ENCODE measurements at places on chromosomes 16 and 17.

- no peak for DNase-seq
These were observed 119.6 kb upstream of the HAS3 start for GRCh38 chr16:68985855-68986254.

DNA sequence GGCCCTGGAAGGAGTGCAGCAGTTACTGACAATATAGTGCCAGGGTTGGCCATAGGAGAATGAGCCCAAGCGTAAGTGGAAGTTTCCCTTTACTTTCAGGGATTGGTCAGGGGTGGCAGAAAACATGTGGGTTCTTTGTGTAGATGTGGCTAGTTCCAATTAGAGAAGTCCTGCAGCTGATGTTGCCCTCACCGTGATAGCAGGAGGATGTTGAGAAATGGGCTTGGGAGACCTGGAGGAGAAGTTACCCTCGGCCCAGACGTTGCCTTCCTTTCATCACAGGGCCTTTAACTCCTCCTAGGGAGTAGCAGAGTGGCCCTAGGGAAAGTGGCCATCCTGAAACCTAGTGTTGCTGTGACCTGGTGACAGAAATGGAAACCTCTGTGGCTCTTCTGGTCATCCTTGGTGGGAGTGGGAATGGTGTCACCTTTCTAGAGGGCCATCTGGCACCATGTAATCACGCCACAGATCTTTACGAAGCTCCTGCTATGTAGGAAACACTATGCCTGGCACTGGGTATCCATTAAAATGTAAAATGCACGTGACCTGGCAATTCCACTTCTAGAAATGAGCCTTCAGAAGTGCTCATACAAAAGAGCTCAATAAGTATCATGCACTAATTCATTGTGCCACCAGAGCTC is 6.7 kb downstream of the TMEM92 start:
- DNase-seq = no peak

DNA sequence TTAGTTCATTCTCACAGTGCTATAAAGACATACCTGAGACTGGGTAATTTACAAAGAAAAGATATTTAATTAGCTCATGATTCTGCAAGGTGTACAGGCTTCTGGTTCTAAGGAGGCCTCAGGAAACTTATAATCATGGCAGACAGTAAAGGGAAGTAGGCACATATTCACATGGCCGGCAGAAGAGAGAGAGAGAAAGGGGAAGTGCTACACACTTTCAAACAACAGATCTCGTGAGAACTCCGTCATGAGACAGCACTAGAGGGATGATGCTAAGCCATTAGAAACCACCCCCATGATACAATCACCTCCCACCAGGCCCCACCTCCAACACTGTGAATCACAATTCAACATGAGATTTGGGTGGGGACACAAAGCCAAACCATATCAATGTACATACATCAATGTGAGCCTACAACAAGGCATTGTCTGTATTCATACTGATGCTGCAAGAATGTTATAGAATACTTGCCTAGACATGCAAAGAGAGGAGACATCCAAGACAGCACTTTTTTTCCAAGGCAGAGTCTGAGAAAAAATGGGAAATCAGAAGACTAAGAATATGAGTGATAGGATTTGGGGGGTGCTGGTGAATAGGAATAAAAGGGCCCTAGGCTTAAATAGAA is 114.8 kb upstream of the XYLT1 start:
- DNase-seq = no peak

DNA sequence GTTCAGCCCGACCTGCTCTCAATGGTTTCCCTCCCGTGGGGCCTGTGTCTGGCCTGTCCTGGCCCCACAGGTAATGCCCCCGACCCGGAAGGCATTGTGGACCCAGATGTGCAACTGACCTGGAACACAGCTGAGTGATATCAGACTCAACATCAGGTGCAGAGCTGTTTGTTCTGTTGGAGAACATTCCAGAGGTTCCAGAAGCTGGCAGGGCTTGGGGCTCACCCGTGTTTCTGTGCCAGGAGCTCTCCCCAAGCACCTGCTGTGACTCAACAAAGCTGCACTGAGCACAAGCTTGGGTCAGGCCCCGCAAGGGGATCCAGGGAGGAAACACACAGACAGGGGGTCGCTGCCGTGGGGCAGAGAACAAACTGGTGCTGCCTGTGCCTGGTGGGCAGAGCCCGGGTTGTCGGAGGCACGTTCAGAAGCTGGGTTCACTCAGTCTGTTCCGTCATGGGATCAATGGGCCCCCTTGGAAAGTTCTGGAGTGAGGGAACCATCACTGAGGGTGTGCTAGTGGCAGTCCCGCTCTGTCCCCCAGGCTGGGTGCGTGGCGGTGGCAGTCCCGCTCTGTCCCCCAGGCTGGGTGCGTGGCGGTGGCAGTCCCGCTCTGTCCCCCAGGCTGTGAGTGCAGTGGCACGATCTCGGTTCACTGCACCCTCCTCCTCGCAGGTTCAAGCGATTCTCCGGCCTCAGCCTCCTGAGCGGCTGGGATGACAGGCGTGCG is 22.1 kb downstream of the HS3ST6 start:
- DNase-seq = no peak

GRCh38 chr17:65324611-65325342 is 187.6 kb downstream of the RGS9 start:
- no peak for DNase-seq

GRCh38 chr16:1548727-1549126 is 15.3 kb downstream of the TMEM204 start:
- no peak for DNase-seq

- DNase-seq = no peak
These were observed 22.3 kb downstream of the ARHGAP27 start for GRCh38 chr17:45410144-45411091.

DNA sequence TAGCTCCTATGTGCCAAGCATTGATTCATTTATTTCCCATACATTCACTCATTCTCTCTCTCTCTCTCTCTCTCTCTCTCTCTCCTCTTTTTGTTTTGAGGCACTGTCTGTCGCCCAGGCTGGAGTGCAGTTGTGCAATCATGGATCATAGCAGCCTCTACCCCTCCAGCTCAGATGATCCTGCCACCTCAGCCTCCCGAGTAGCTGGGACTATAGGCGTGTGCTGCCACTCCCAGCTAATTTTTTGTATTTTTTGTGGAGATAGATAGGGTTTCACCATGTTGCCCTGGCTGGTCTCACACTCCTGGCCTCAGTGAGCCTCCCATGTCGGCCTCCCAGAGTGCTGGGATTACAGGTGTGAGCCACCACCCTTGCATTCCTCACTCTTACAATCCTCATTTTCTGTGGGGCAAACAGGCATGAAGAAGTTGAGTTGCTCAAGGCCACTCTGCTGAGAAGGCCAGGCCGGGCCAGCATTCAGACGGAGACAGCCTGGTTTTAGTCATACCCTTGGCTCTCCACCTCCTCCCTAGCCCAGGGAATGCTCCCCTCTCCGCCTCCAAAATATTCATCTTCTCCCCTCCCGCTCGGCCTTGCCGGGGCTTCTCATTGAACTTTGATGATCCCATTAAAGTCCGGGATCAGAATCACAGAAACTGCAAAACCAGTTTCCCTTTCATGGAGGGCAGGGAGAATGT is 765 bp upstream of the PRM2 start:
- no peak for DNase-seq

- DNase-seq = no peak
These were observed 3.5 kb downstream of the GSG1L start for GRCh38 chr16:28059841-28060575.

DNA sequence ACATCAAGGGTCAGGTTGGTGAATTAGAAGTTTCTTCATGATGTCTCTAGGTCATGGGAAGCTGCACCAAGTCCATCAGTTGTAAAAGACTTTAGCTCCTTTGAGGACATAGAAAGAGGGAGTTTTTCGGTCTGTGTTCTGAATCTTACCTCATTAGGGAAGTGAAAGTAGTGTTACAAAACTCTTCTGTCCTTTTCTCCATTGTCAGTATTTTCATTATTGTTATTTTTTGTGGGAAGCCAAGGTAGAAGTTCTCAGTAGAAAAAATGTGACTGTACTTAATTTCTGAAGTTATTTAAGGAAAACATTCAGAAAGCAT is 24.2 kb downstream of the MAP3K3 start:
- DNase-seq = no peak
